AG08395 (cell line): ENCODE measurements at places on chromosomes 16 and 17.
A peak's percentile ranks its signal among the peaks of the same experiment; 100 is the strongest.

DNA sequence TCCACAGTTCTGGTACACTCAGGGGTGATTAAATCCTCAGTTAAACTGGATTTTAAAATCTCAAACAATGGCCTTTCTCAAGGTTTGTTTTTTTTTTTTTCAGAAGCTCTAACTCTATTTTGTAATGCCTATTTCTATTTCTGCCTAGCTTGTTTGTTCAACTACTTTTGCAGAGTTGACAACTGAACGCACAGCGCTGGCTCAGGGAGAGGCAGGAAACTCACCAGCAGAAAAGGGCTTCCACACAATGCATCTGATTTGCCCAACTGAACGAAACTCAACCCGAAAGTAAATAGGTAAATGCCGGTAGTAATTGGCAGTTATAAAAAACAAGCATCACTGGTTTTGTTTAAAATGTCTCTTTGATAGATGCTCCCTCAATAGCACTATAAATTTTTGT lies 52.7 kb upstream of the CNEP1R1 start:
- DNase-seq: no peak

DNA sequence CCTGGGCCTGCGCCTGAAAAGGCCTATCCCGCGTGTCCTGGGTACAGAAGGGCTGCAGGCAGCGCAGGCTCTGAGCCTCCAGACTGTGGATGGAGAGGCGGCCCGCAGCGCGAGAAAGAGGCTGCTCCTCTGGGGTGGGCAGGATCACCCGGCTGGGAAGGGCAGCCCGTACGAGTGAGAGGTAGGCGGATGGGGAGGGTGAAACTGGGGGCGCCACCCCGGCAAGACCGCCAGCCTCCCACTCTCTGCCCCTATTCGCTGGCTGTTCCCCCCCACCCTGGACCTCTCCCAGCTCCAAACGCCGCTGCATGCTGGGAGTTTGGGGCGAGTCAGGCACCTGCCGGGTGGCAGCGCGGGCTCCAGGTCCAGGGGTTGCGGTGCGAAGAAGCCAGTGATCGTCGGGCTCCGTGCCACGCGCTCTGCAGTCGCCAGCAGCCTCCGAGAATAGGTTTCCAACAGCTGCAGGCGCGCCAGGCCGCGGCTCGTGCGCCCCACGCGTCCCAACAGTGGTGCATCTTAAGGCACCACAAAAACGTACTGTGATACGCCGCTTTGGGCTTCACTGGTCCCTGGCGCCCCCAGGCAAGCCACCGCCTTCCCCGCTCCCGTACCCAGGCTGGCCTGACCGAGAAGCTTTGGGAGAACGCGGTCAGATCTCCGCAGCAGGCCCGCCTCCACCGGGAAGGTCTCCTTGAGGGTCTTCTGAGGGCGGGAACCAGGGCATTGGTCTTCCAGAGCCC lies 1.1 kb downstream of the NOXO1 start:
- no peak for DNase-seq

DNA sequence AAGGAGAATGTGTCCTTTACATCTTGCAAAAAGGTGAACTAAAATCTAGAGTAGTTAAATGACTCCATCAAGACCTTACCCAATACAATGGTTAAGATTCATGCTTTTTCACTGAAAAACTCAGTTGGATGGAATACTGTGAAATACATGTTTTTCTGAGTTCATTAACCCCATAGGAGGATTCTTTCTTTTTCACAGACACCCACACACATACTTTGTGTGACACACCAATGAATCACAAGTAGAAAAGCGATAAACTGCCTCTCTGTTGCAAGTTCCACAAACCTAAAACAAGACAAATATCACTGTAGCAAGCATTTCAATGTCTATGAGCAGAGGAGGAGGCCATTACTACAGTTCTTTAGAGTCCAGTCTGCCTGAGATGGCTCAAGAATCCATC lies 258.8 kb upstream of the CDH5 start:
- peak; percentile 78 for DNase-seq

DNA sequence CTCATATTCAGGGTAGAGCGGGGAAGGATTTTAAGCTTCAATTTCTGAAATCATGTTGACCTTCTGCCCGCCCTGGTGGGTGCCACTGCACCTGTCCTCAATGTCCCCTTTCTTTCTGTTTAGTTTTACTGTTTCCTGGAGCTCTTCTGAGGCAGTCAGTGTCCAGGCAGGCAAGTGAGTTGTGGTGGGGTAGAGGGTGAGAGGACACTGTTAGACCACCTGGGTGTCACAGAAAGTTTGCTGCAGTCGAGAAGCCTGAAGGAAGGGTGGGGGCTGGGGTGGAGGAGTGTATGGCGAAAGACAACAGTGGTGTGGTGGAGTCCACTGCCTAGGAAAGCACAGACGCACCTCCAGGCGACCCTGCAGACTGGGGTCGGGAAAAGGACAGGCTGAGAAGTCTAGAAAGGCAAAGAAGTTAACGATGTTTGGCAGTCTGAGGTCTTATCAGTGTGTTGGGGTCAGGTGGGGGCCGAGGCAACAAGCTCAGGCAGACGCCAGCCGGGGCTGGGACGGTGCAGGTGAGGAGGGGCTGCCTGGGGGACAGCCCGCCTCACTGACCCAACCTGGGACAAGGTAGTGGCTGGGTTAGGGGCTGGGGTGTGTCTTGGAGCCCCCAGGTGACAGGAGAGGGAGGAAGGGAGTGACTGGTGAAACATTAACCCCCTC lies 23.3 kb upstream of the HOXB13 start:
- DNase-seq: no peak

- peak; percentile 62 for DNase-seq
Observed at GRCh38 chr16:4846503-4846900, 586 bp downstream of the GLYR1 start.

GRCh38 chr17:19610311-19610710 lies 38.2 kb upstream of the ALDH3A2 start:
- no peak for DNase-seq

DNA sequence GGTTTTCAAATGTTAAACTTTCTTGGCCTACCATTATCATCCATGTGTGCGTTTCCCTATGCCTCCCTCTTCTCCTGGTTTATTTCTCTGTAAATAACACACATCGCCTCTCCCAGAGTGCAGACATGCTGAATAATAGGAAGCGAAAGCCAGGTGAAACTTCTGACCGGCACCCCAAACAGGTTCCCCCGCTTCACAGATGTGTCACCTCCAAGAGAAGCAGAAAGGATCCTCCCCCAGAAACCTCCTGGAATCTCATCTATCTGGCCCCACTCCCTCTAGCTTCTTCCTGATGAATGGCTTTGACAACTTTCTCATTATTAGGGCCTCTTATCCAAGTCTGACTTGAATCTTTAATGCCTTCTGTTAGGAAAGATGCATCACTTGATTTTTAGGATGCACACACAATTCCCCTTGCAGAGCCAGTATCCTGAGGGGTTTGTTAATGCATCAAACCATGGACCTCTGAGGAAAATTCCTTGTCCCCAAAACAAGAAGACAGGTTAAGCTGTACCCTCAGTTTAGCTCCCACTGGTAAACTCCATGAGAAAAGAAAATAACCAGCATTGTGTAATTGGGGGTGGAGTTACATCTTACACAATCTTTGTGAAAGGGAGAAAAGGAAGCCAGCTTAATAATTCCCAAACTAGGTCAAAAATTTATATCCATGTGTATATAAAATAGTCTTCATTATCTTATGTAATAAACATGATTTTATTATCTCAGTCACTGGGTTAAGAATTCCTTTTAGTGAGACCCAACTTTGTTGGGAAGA lies 20.1 kb upstream of the HYDIN start:
- no peak for DNase-seq
